HCT116 (cell line): ENCODE measurements at places on chromosomes 5 and 9.

- DNase-seq = no peak
Observed at GRCh38 chr9:137447722-137448601, 6.8 kb upstream of the ENTPD8 start.

- no peak for DNase-seq
Observed at GRCh38 chr5:54590824-54591223, 73.3 kb downstream of the SNX18 start.

DNA sequence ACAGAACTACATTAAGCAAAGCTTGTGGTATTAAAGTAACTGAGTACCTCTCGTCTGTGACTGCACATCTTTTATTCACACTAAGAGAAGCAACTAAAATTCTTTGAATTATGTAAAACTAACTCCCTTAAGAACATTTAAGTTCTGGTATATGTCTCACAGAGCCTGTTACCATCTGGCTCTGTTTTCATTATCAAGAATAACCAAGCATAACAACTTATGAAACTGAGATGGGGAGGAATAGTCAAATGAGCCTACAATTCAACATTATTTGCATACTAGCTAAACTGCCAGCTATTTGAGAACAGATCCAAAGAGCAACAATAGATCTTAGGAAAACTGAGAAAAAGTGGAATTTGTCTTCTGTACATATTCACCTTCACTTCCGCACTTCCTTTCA lies 25.3 kb upstream of the ISOC1 start:
- no peak for DNase-seq

DNA sequence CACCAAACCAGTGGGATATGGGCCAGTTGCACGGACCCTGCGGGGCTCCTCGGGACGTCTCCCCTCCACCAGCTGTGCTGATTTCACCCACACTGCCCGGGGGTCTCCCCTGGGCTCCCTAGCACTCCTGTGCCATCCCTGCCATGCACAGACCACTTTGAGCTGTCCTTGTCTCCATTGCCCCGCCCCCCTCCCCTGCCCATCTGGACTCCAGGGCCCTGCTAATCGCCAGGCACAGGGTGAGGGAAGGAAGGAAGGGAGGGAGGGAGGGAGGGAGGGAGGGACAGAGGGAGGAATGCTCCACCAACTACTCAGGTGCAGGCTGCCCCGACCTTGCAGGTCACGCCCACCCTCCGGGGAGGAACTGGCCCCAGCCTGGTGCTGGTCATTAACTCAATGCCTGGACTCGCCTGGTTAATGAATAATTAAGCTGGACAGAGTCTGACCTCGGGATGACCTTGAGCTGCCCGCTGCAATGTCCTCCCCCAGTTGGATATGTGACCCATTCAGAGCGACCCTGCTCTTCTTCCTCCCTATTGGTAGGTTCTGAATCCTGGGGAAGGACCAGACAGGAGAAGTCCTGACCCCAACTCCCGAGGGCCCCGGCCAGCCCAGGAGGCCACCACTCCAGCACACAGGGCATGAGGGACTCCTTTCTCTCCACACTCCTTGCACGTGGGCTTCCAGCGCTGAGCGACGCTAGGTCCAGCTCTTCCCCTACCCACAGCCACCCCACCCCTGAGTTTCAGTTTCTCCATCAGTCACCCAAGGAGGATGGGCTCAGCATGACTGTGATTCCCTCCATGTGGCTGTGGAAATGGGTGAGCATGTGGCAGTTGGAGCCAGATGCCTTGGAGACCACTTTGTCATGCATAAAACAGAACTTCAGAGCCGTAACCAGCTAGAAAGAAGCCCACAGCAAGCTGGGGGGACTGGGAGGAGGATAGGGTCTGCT lies 62.1 kb downstream of the C9orf50 start:
- no peak for DNase-seq

DNA sequence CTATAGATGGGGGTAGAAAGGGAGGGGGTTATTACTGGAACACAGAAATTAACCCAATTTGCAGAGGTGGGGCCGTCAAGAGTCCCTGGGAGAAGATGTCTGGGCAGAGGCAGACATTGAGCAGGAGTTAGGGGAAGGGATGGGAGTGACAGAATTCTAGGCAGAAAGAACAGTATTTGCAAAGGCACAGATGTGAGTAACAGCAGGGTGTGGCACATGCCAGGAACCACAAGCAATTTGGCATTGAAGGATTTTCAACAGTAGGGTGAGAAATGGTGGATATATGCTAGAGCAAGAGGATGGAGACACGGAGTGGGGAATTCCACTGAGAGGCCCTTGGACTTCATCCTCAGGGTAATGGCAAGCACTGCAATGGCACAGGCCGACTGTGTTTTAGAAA lies 71.6 kb upstream of the FRRS1L start:
- no peak for DNase-seq

GRCh38 chr9:19624519-19624918 lies 164.3 kb downstream of the SLC24A2 start:
- no peak for DNase-seq

- no peak for DNase-seq
Observed at GRCh38 chr5:37882636-37883035, 42.8 kb upstream of the GDNF start.

- DNase-seq = no peak
Observed at GRCh38 chr9:68640421-68641089, 64.5 kb upstream of the PIP5K1B start.

GRCh38 chr9:38022995-38023394 lies 46.0 kb downstream of the SHB start:
- DNase-seq = no peak

- DNase-seq = no peak
Observed at GRCh38 chr5:2562036-2562435, 189.4 kb downstream of the IRX2 start.

- no peak for DNase-seq
Observed at GRCh38 chr5:115818821-115819220, 2.4 kb upstream of the CDO1 start.

DNA sequence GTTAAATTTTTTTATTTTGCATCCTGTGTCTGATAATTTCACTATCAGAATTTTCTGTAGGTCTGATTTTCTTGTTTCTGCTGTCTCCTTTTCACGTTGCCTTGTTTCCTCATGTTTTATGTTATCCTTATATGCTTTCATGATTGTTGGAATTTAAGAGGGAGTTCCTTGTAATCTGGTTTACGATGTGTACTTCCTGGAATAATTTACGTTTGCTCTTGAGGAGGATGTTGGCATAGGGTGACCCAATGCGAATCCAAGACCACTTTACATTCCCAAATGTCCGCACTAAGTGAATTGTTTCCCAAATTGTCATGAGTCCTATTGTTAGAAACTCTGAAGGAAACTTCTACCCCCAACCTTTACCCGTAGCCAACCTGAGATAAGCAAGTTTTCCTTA lies 80.3 kb downstream of the ADAMTSL1 start:
- DNase-seq = no peak

GRCh38 chr9:123798195-123798594 lies 131.7 kb downstream of the DENND1A start:
- no peak for DNase-seq

- DNase-seq = no peak
Observed at GRCh38 chr5:761854-762710, 22.4 kb downstream of the ZDHHC11B start.

GRCh38 chr5:116308391-116308790 lies 223.6 kb downstream of the COMMD10 start:
- DNase-seq = peak; percentile 2

- no peak for DNase-seq
Observed at GRCh38 chr5:173670791-173671120, 54.3 kb upstream of the BOD1 start.

- DNase-seq = peak; percentile 81
Observed at GRCh38 chr5:138336952-138337684, 948 bp upstream of the FAM53C start.

GRCh38 chr9:83536332-83536731 lies 1.9 kb downstream of the FRMD3 start:
- DNase-seq = no peak

- peak; percentile 34 for DNase-seq
Observed at GRCh38 chr5:131589510-131590348, 45.3 kb downstream of the RAPGEF6 start.

- DNase-seq = no peak
Observed at GRCh38 chr5:30926218-30926617, 267.3 kb upstream of the CDH6 start.

DNA sequence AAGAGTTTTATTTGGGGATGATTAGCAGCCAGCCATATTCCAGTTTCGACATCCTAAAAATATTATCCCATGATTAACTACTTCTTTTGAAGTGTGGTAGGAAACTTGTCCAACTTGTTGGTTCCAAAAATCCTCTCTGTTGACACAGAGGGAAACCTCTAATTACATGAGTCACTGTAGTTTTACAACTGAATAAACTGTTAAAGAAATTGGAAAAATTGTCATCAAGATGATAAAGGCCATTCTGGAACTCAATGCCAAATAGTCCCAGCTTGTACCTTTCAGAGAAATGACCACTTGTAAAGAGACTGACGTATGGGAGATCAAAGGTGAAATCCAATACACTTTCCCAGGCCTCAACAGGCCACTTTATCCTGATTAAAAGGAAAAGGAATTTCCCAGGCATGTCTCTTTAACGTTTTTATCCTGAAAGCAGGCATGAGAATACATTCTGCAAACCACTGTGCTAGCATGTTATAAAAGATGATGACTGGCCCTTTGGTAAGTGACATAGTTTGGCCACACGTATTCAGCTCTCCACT lies 261.6 kb downstream of the GLIS3 start:
- peak; percentile 59 for DNase-seq

- DNase-seq = no peak
Observed at GRCh38 chr5:140055152-140055551, 12.1 kb upstream of the NRG2 start.

GRCh38 chr5:32044939-32045338 lies 129.2 kb downstream of the GOLPH3 start:
- DNase-seq = no peak

DNA sequence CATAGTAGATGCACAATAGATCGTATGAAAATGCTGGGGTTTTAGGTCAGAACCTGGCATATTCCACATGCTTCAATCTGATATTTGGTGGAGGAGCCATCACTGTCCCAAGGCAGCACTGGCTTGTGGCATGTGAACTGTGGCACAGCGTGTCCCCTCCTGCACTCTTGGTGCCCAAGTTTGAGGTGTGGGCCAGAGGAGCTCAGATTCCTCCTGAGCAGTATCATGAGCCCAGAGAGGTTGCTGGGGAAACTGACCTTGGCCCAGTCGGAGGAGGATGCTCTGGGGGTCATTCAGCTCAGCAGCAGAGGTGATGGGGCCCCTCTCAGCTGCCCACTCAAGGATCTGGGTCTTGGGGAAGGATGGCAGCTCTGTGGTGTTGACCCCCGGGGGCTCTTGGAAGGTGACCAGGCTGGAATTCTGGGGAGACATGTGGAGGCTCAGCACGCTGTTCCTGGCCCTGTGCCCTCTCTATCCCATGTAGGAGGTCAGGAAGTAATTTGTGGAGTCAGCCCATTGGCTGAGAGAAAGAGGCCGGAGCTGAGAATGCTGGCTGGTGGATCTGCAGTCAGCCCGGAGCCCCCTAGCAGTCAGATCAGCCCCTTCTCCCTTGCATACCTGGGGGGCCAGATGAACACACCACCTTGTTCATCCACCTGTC lies 23.7 kb downstream of the FPGS start:
- no peak for DNase-seq

GRCh38 chr5:127757576-127757975 lies 54.4 kb downstream of the CCDC192 start:
- peak; percentile 48 for DNase-seq

DNA sequence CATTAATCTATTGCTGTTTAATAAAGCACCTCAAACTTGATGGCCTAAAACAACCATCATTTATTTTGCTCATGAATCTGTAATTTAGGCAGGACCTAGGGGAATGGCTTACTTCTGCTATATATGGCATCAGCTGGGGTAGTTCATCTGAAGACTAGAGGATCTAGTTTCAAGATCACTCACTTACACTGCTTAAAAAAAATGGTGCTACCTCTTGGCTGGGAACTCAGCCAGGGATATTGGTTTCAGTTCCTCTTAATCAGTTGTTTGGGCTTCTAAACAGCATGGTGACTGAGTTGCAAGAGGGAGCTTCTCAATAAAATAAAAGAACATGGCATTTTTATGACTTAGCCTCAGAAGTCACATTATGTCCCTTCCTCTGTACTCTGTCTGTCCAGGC lies 142.0 kb downstream of the FAM114A2 start:
- DNase-seq = no peak

DNA sequence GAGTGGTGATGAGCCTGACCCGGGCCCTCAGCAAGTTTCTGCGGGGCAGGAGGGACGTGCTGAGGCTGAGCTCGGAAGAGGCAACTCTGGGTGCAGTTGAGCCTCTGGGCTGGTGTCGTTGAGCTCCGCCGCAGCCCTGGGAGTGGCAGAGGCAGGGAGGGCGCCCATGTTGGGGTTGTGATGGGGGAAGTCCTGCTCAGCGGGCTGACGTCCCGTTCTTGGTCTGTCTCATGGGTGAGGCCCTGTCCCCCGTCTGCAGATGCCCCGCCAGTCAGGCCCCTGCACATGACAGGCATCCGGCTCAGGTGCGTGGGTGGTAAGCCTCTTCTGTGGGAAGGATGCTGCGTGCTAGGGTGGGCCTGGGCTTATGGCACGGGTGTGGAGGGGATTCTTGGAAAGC lies 64.3 kb downstream of the RXRA start:
- DNase-seq = no peak

DNA sequence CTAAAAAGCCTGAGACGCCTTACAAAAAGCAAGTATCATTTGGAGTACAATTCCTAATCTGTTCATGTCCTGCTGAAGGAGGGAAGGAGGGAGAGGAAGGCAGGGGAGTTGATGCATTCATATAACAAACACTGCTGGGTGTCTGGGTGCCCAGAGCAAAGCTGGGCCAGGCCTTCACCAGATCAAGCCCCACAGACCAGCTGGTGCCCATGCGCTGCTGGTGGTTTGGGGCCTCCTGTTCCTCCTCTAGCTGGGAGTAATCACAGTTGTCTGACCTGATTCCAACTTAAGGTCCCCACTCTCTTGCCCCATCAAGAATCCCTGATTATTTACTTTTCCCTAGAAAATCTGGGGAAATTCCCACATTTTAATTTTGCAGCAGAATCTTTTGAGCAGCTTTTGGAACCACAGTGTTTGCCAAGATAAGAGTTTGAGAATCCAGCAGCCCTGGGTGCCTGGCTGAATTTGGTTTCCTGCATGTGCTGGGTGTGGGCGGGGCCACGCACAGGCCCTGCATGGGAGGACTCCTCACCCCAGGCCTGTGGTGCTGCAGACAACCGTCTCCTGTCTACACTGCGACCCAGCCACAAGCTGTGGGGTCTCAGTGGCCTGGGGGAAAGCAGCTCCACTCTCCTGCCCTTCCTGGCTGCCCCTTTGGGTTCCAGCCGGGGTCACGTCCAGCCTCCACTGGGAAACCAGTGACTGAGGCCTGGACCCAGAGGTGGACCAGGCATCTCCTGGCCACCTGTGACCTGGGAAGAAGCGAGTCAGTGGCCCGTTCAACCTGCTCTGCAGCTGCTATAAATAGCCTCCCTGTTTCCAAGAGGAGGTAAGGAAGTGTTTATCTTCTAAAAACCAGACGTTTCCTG lies 47.5 kb downstream of the NEURL1B start:
- DNase-seq = no peak
